ENCODE measurements at places on chromosomes 6 and 20.

DNA sequence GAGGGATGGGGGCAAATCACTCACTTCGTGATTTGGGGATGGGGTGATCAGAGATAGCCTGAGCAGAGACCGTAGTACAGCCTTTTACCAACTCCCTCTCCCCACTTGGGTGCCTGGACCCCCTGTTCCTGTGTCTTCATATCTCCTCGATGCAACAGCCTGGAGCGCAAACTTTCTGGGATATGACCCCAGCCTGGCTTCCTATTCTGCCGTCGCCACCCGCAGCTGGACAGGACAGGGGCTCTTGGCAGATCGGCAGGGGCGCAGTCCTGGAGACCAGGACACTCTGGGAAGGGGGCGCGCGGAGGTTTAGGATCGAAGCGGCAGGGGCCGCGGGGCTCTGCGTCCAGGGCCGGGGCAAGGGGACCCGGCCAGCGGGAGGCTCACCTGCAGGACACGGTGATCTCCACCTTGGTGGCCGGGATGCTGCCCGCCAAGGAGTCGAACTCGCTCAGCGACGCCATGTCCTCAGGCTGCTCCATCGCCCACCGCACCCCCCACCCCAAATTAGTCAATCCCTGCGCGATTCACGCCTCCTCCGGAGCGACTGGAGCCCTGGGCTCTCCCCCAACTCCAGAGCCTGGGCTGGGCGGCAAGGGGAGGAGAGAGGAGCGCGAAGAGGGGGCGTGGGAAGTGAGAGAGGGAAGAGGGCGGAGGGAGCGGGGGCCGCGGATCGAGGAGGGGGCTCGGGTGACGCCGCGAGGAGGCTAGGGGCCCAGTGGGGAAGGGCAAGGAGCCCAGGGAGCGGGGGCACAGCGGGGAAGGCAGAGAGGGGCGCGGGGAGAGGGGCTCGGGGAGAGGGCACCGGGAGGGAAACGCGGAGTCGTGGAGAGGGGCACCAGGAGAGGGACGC lies at the start of gene CPNE5:
Gene CPNE5 (minus strand): TSS at position 549 of the 853 bp plus-strand sequence. CDS start 67 bp downstream, at position 482.
- DNase-seq = no peak

DNA sequence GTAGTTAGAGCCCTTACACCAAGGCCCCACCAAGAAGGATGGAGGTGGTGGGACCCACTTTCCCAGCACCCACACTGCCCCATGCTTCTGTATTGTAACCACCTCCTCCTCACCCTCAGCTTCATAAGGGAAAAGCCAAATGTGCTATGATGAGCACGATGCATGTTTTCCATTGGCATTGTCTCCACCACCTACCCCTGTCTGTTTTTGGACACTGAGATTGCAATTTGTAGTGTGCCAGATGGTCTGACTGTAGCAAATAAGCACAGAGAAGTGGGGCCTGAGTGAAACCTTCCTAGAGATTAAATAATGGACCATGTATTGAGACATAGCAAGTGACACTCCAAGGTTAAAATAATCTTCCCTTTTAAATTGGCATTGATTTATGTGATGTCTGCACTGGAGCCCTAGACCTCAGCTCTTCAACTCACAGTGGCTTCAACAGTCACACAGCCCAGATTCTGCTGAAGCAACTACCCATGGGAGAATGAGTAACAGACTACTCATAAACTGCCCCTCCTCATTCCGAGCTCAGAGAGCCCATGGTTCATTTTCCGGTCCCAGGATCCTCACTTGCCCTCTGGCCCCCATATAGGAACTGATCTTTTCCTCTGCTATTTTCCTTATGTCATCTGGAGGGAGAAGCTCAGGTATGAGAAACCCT lies 177.9 kb downstream of the COL9A1 start:
- no peak for DNase-seq

- DNase-seq = no peak
These were observed 160.8 kb downstream of the C6orf58 start for GRCh38 chr6:127737768-127738167.

GRCh38 chr20:11195169-11195568 lies 521.4 kb upstream of the JAG1 start:
- no peak for DNase-seq

DNA sequence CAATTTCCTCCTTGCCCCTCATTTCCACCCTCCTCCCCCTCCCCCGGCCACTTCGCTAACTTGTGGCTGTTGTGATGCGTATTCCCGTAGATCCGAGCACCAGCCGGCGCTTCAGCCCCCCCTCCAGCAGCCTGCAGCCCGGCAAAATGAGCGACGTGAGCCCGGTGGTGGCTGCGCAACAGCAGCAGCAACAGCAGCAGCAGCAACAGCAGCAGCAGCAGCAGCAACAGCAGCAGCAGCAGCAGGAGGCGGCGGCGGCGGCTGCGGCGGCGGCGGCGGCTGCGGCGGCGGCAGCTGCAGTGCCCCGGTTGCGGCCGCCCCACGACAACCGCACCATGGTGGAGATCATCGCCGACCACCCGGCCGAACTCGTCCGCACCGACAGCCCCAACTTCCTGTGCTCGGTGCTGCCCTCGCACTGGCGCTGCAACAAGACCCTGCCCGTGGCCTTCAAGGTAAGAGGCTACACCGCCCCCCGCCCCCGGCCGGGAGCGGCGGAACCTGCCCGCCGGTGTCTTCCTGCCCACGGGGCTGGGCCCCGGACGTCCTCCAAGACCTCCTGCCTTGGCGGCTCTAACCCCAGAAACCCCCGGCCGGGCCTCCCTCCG lies 44.9 kb upstream of the SUPT3H start:
- DNase-seq = peak; percentile 53

DNA sequence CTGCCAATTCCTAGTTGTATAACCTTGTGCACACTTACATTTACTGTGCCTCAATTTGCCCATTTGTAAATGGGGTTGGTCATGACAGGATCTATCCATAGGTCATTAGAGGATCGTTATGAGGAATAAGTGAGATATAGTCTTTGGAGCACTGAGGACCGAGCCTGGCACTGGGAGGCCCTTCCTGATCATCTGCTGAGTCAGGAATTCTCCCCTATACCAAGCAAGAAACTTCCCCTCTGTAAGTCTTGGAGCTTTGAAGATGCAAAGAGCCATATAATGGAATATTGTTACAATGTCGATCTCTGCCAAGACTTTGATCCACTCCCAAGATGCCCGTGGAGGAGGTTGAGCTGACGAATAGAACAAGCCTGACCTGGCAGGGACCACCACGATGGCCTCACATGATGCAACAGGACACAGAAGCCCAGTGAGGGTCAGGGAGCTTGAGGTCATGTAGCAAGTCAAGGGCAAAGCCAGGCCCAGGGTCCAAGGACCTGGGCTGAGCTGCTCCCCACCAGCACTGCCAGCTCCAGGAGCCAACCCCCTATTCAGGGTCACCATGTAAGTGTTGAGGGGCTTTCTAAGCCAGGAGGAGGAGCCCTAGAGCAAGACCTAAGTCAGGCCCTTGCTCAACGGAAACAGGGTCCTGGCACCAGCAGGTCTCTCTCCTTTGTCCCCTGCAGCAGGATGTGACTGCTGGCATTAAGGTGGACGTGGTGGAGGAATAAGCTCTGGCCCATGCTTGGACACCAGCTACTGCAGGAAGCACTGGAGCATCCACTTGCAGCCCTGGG lies 16.7 kb downstream of the PDRG1 start:
- no peak for DNase-seq

DNA sequence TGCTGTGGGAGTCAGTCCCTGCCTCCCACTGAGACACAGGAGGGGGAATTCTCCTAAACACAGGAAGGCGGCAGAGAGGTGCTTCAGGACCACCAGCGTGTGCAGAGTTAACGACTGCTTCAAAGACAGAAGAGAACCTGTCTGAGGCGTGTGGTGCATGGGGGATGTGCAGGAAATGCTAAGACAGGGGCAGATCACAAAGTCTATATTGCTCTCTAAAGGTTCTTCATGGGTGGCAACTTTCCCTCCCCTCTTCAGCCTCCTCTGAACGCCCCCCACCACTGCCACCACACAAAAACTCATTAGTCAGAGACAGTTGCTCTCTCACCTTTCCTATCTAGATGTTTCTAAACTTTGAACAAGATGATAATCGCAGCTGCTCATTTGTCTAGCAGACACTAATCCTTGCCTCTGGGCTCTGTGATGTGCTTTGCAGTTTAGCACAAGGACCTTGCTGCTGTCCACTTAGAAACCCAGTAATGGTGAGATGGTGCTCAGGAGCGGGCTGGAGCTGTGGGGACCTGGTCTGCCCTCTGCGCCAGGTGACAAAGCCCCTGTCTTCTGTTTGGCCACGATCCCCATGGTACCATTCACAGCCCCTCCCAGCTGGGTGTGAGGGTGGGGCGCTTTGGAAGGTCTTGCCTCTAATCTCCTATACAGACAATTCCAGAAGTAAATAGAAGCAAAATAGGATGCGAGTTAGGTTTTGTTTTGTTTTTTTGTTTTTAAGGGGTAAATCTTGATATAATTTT lies 219.6 kb downstream of the NRN1 start:
- no peak for DNase-seq

- DNase-seq = no peak
These were observed 1.7 kb downstream of the ADGRF4 start for GRCh38 chr6:47700053-47700452.

GRCh38 chr6:84052883-84053241 lies 19.3 kb downstream of the MRAP2 start:
- no peak for DNase-seq

- DNase-seq = no peak
These were observed 332.8 kb downstream of the BTBD9 start for GRCh38 chr6:38306931-38307330.

- no peak for DNase-seq
These were observed 44.7 kb downstream of the SOBP start for GRCh38 chr6:107534571-107535141.

- peak; percentile 11 for DNase-seq
These were observed 800 bp downstream of the RWDD2A start for GRCh38 chr6:83193747-83194566.

DNA sequence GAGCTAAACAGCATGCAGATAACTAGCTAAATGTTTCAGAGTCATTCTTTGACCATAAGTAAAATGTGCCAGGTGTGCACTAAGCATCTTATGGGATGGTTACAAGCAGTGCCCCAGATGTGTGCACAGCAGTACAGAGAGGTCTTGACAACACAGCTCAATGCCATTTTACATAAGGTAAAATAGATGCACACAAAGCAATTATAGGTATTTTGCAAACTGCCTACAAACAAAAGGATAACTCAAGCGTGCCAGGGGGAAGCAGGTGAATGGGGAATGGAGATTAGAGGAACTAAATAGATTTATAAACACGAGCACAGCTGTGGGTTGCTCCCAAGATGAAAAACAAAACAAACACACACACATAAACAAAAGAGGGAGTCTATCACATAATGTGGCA lies 64.8 kb downstream of the SLC2A10 start:
- DNase-seq = no peak

DNA sequence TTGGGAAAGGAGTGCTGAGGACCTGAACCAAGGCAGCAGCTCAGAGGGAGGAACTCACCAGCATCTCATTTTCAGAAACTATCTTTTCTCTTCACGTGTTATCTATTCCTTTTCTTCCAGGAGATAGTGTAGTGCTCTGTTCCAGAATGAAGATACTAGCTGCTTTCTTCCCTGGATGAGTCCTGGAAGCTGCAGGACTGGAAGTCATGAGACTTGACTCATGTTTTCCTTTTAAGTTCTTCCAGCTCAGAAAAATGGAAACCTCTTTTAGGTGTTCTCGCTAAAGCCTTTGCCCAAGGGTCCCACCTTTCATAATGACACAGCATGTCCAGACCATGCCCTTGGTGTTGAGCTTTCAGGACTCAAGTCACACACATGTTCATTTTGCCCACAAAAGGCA lies 106.7 kb downstream of the UNC5CL start:
- no peak for DNase-seq

DNA sequence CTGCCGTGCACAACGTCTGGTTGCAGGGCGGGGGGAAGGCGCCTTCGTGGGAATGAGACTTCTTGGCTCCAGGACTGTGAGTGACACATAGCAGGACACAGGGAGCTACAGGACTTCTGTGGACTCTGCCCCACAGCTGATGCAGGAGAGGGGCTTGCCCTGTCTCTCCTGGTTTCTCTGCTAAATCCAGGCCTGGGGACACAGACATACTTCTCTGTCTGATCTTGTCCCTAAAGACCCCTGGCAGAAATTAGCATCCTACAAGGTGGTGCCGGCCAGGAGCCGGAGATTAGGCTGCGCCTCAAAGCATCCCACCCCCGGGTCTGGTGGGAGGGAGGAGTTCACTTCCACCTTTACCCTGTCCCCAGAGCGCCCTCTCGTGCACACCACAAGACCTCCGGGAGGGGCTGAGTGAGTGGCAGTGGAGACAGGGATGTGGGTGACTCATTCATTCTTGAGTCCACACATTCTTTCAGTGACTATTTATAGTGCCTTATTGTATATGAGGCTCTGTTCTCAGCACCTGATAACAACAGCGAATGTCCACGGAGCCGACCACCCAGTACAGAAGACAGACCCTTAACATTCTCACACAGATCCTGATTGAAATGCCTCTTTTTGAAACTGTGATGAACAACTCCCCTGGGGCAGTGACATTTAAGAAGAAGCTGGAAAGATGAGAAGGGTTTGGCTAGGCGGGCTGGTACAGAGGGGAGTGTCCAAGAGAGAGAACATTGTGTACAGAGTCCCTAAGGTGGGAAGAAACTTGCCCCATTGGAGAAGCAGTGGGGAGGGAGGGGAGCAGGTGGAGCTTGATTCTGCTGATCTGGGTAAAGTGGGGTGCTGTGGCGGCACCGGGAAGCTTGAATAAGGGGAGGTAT lies 39.0 kb downstream of the GMPR start:
- no peak for DNase-seq
